ENCODE measurements at places on chromosomes 7 and 10.

DNA sequence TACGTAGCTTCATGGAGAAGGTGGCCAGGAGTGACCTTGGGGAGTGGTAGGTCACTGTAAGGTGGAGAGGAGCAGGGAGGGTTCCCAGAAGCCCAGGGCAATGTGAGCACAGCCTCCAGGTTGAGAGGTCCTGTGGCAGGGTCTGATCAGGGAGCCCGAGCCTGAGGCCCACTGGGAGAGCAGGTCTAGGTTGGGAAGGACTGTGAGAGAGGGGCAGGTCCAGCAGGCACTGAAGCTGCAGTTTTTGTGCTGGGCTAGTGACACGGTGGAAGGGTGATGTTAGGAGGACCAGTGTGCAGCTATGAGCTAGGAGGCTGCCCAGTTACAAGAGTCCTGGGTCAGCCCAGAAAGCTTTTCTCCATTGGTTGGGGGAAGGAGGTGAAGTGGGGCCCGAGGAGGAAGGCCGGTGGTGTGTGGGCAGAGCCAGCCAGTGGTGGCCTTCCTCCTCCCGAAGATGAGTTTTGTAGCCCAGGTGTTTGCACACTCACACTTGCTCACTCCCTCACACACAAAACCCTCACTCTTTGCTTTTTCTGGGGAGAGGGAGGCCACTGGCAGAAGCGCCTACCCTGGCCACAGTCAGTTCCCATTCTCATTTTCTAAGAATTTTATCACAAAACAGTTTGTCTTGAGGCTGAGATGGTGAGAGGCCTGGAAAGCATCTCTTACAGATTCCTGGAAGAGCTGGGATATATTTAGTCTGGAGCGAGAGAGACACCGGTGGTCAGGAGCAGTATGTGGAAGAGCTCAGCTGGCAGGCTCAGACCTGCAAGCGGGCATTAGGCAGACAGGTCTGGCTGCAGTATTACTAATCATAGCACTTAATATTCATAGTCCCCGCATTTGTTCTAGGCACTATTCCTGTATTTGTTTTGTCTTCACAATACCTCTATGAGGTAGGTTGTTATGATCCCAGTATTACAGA lies 57.1 kb downstream of the ZNF467 start:
- DNase-seq: no peak

GRCh38 chr7:67913604-67914003 lies 917.0 kb downstream of the TYW1 start:
- no peak for DNase-seq

DNA sequence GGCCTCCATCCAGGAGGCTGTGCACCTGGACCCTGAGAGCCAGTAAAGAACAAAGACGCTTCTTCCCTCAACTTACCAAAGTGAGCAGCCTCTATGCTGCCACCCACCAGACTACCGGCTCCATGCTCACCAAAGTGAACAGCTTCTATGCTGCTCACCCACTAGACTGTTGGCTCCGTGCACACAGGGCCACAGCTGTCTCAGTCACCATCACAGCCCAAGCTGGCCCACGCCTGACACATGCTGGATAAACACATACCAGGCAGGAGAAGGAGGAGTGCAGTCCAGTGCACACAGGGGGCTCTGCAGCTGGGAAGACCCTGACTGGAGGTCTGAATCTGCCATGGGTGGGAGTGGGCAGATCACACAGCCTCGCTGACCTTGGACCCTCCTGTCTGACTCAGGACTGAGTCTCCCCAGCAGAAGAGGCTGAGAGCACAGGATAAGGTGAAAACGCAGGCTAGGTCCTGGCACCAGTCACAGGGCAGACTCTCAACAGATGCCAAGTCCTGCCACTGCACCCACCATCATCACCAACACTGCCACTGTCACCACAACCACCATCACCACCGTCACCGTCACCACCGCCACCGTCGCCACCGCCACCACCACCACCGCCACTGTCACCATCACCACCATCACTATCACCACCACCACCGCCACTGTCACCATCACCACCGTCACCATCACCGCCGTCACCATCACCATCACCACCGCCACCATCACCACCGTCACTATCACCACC lies 130.9 kb downstream of the MAD1L1 start:
- no peak for DNase-seq

DNA sequence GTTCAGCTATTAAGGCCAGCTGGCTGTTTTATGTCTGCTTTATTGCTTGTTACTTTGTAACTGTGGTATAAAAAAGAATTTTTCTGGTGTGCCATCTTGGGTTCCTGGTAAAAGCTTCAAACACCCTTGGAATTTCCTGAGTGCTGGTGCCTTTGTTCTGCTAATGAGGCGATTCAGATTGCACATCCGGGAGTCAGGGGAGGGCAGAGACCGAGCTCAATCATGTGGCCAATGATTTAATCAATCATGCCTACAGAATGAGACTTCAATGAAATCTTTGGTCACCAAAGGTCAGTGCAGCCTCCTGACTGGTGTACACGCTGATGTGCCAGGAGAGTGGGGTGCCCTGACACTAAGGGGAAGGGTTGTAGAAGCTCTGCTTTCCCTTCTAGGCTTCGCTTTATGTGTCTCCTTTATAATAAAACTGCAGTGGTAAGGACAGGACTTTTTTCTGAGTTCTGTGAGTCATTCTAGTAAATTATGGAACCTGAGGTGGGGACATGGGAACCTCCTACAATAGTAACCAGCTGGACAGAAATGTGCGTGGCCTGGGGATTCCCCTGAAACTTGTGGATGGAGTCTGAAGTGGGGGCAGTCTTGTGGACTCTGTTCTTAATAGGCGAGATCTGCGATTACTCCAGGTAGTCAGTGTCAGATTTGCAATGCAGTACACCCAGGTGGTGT lies 69.4 kb upstream of the OGDHL start:
- no peak for DNase-seq

DNA sequence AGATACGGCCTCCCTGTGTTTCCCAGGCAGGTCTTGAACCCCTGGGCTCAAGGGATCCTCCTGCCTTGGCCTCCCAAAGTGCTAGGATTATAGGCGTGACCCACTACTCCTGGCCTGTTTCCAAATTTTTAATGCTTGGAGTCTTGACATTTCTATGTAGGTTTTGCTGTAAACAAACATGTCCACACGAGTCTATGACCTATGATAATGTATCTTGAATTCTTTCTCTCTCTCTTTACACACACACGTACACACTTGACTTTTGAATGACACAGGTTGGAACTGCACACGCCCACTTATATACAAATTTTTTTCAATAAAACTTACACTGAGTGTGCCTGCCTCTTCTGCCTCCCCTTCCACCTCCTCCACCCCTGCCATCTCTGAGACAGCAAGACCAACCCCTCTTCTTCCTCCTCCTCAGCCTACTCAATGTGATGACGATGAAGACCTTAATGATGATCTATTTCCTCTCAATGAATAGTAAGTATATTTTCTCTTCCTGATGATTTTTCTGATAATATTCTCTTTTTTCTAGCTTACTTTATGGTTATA lies 44.1 kb upstream of the LAMB1 start:
- no peak for DNase-seq

DNA sequence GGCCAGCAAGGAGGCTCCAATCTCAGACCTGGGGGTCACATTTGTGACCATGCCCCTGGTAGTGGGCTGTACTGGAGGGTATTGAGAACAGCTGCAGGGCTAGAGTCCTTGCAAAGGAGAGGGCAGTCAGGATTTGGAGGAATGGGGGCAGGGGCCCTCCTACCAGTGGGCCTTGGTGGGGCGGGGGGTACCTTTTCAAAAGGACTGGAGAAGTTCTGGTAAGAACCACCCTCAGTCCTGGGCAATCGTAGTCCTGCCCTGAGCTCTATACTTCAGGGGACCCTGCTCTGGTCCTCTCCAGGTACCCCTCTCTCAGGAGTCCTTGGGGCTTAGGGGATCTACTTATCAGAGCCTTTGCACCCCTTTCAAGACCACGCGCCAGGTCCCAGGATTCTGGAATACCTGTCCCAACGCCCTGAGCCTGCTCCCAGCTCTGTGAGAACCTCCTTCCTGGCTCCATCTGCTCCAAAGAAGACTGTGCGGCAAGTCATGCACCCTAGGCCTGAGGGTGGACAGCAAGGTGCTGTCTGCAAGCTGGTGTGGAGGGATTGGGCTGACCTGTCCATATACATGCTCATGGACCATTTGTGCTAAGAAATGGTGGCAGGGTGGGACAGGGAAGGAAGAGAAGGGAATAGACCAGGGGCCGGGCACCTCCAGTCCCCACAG lies 134.1 kb upstream of the EEPD1 start:
- DNase-seq: no peak

- DNase-seq: no peak
Observed at GRCh38 chr10:91513598-91514424, 103.7 kb downstream of the HECTD2 start.

DNA sequence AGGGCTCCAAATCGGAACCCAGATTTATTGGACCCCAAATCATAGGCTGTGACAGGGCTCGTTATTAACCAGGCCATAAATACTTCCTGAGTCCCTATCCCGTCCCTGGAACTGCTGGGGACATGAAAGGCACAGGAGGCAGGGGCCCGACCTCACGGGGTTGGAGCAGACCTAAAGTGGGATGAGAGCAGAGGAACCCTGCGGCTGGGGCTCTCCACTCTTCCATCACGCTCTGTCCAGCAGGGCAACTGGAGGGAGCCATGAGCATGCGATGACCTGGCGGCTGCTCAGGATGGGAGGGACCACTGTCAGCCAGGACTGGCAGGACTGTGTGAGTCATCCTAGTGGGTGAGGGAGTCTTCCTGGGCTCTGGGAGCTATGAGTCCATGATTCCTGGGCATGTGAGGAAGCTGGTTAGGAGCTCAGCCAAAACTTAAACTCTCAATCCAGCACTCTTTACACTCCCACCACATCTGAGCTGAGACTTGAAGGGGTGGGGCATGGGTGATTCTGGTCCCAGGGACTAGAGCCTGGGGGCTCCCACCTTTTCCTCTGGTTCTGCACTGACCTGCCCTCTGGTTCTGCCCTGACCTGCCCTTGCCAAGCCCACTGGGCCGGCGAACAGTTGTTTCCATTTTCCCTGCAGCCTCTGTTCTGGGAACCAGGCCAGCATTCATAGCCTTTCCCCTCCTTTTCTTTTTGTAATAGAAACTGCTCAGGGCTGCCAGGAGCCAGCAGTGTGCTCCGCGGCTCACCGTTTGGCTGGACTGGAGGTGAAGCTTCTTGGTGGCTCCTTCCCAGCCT lies 47.1 kb downstream of the SYPL1 start:
- peak; percentile 75 for DNase-seq

DNA sequence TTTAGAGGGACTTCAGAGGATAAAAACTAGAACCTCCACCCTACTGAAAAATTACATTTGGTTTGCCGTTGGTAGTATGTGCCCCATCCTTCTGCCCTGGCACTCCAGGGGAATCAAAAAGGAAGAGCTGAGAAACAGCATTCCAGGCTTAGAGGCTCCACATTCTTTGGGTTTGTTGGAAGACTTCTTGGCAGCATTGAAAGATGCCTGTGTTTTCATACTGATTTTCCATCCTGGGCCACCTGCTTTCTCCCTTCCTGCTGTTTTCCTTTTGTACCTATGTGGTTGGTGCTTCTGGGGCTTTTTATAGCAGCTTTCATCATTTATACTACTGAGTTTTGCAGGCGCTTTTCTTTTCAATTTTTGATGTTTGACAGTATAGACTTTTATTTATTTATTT lies 61.7 kb downstream of the AUTS2 start:
- no peak for DNase-seq

DNA sequence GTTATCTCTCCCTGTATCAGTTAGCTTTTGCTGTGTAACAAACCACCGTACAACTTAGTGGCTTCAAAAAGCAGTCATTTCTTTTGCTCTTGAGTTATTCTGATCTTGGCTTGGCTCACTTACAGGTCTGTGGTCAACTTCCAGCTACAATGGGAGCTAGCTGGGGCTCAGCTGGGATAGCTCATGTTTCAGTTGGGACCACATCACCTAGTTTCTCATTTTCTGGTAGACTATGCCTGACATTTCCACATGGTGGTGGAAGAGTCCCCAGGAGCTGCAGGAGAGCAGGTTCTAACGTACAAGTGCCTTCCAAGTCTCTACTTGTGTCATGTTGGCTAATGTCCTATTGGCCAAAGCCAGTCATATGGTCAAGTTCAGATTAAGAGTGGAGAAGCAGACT lies 25.8 kb upstream of the PIP4K2A start:
- no peak for DNase-seq

- no peak for DNase-seq
Observed at GRCh38 chr10:133133471-133134231, 26.4 kb upstream of the KNDC1 start.

DNA sequence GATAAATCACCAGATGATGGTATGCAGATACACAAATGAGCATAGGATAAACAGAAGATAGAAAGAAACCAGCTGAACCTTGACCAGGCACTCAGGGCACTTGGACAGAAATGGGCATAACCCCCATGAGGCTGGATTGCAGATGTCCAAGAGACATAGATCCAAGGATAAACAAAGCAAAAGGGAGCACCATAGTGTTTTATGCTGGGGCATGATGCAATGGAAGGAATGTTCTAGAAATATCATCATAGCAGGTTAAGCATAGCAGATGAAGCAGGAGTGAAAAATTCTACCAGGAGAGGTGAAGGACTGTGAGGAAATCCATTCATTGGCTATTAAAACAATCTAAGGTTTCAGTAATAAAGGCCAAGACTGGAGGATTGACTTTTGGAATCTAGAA lies 70.5 kb upstream of the TES start:
- DNase-seq: no peak

DNA sequence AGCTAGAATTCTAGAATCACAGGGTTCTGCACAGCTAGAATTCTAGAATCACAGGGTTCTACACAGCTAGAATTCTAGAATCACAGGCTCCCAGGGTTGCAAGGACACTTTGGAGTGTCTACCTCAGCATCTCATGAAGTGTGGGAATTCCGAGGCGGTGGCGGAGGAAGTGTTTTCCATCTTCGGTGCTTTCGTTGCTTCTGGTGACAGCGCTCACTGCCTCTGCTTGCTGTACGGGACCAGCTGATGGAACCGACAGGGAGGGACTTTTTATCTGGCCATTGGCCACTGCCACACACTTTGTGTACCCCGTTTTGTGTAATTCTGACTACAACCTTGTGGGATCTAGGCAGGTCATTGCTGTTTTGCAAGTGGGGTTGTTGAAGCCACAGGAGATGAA lies 29.5 kb downstream of the LHPP start:
- no peak for DNase-seq

GRCh38 chr7:36827726-36828703 lies 103.7 kb upstream of the AOAH start:
- DNase-seq: no peak

DNA sequence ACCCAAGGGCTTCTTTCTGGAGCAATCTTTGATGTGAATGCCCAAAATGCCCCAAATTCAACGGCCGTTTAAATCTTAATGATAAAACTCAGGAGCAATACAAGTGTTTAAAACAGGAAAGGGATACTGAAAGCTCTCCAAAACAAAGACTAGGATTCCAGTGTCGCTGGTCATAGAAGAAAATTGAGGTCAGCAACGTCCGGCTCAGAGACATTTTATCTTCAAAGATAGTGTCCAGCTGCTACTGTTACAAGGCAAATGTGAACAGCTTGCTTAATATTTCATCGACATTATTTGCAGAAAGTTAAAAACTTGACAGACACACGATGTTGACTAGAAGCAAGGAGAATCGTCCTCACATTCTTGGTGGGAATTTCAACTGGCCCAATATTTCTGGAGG lies 15.4 kb upstream of the CTBP2 start:
- no peak for DNase-seq
